ENCODE measurements at places on chromosomes 3 and 15. TPM values are rescaled to one million over a fixed set of nuclear protein-coding genes. Genes with fewer than 3 reads are reported as not detected.

Gene HHLA2
- total RNA-seq: not detected

Gene CD96
- total RNA-seq: 0.08 TPM

Gene LMAN1L
- not detected for total RNA-seq

Gene PLAAT1
- total RNA-seq: not detected

Gene WDR93
- total RNA-seq: not detected

Gene IL1RAP
- 6.0 TPM for total RNA-seq

Gene ITIH4
- 5.4 TPM for total RNA-seq

Gene GOLGA8H
- 0.05 TPM for total RNA-seq

Gene UBA7
- 24.8 TPM for total RNA-seq

Gene SNX22
- total RNA-seq: 0.16 TPM

Gene CAND2
- total RNA-seq: 54.0 TPM

Gene CEMIP
- 17.2 TPM for total RNA-seq

Gene ZMYND10
- total RNA-seq: 0.47 TPM

Gene GOLGA8K
- total RNA-seq: not detected

Gene SEMA6D
- 1.2 TPM for total RNA-seq

Gene CD200
- total RNA-seq: 0.13 TPM

Gene GLDN
- not detected for total RNA-seq

Gene ENTPD3
- total RNA-seq: not detected

Gene MAGEL2
- 0.16 TPM for total RNA-seq

Gene A4GNT
- total RNA-seq: not detected

Gene BCHE
- 0.05 TPM for total RNA-seq

Gene DNAH1
- total RNA-seq: 3.8 TPM

Gene ZBTB47
- total RNA-seq: 96.8 TPM

Gene CTSH
- total RNA-seq: 1,721 TPM

Gene SERPINI2
- not detected for total RNA-seq

Gene DYNLT2B
- 12.0 TPM for total RNA-seq

Gene GHSR
- not detected for total RNA-seq

Gene BTD
- 26.7 TPM for total RNA-seq

Gene ZNF774
- total RNA-seq: 3.4 TPM

Gene TIMP4
- 0.42 TPM for total RNA-seq

Gene TGM4
- total RNA-seq: not detected

Gene SIDT1
- not detected for total RNA-seq

Gene GPD1L
- total RNA-seq: 28.3 TPM

Gene CPLX3
- not detected for total RNA-seq

Gene RASGRP1
- 0.27 TPM for total RNA-seq

Gene RSRC1
- 29.0 TPM for total RNA-seq

Gene MFN1
- 51.0 TPM for total RNA-seq

Gene FGD5
- total RNA-seq: not detected

Gene HIGD2B
- total RNA-seq: not detected

Gene GOLGA8N
- total RNA-seq: 47.5 TPM

Gene ITPR1
- 19.7 TPM for total RNA-seq

Gene GASK1A
- total RNA-seq: not detected

Gene ACP3
- 0.57 TPM for total RNA-seq

Gene GPR176
- total RNA-seq: 32.6 TPM

Gene SEMA3F
- total RNA-seq: 0.51 TPM

Gene TPRG1
- 1.4 TPM for total RNA-seq

Gene XCR1
- total RNA-seq: not detected

Gene ADAMTS7
- 36.4 TPM for total RNA-seq

Data from myocyte (in vitro differentiated cells).